Activated naive CD8-positive, alpha-beta T cell treated with anti-CD3 and anti-CD28 coated beads, Interleukin-2, amount 10 ng/mL, durations not matched to agents 7 days and 5 days (primary cell): ENCODE measurements at places on chromosomes 16 and 17.

DNA sequence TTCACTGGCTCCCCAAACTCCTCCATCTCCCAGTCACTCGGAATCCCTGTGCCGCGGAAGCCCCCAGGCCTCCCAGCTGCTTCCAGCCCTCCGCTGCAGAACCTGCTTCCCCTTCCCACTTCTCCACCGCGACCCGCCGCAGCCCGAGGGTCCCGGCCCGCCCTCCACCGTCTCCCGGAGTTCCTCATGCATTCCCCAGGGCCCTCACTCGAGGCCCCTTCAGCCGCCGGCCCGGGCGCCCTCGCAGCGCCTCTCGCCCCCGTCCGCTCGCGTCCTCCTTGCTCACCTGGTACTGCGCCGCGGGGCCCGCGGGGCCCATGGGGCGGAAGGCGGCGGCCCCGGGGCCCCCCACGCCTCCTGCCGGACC is 329 bp downstream of the SMARCD2 start:
- no peak for DNase-seq

DNA sequence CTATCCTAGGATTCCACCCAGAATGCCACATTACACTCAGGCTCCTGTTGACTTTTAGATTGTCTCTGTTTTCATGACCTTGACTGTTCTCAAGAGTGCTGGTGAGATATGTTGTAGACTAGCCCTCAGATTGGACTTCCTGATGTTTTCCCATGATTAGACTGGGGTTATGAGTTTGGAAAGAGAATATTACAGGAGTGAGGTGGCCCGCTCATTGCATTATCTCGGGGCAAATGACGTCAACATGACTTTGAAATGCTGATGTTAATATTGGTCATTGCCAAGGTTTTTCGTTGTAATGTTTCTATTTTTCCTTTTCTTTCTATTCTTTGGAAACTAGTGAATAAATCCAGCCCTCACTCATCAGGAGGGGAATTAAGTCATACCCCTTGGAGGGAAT is 355.7 kb upstream of the MON1B start:
- DNase-seq: no peak

DNA sequence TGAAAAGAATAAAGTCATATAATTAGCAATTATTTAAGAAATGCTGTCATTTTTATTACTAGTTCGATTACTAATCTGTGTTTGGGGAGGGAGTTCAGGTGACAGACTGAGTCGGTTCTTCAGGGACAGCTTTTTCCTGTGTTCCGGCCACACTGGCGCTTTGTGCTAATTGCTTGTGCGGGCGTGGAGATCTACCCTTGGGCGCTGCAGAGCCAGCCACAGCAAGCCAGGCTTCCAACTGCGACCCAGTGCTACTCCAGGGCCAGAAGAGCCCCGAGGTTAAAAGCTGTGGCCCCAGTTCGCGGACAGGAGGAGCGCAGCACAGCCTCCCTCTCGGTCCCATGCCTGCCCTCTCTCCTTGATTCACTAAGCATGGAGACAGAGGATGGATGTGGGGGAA is 6.5 kb upstream of the OR2C1 start:
- no peak for DNase-seq

GRCh38 chr16:67150047-67150832 is 558 bp downstream of the B3GNT9 start:
- DNase-seq: peak; percentile 74

- no peak for DNase-seq
Measured at GRCh38 chr17:28221751-28222414, 97.1 kb upstream of the TMEM97 start.

- no peak for DNase-seq
Measured at GRCh38 chr16:55513616-55514015, 4.7 kb downstream of the LPCAT2 start.

GRCh38 chr17:7486181-7486580 is 2.0 kb downstream of the POLR2A start:
- no peak for DNase-seq

DNA sequence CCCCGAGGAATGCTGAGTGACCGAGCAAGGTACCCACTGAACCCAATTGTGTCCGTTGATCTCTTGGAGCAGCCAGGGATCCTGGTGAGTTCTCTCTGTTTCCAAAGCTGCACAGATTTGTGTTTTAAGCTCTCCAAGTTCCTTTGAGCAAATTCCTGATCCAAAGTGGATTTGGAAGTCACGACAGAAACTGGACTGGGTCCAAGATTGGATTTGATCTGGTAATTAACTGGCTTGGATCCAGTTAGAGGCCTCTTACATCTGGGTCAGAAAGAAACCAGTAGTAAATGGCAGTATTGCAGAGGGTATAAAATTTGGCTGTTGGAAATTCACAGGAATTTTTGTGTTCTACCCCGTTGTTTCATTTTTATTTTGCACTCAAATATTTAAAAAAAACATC is 119.5 kb downstream of the PMP22 start:
- no peak for DNase-seq

- DNase-seq: no peak
Measured at GRCh38 chr16:60363566-60363965, 1629.5 kb upstream of the GOT2 start.

- DNase-seq: no peak
Measured at GRCh38 chr16:47519546-47519945, 58.4 kb downstream of the PHKB start.

DNA sequence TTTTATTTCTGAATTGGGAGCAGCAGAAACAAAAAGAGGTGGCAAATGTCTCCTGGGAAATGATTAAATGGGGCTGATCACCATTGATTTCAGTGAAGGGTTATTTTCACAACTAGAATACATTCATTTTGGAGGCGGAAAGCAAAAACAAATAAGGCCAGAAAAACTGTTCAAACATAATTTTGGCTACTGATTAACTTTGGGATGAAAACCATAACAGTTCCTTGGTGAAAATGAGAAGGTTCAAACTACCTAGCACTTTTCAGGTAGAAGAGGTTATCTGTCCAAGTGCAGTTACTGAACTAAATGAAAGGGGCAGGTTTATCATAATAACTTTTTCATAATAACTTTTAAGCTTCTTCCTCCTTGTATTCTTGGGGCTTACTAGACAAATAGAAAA is 718.5 kb downstream of the CDH11 start:
- no peak for DNase-seq

- DNase-seq: no peak
Measured at GRCh38 chr17:74972973-74973328, 392 bp upstream of the HID1 start.

- no peak for DNase-seq
Measured at GRCh38 chr17:12282056-12282455, 261.4 kb downstream of the MAP2K4 start.

- DNase-seq: no peak
Measured at GRCh38 chr17:76354747-76355310, 1.1 kb upstream of the PRPSAP1 start.

- DNase-seq: no peak
Measured at GRCh38 chr16:15443753-15444152, 9.4 kb downstream of the BMERB1 start.

DNA sequence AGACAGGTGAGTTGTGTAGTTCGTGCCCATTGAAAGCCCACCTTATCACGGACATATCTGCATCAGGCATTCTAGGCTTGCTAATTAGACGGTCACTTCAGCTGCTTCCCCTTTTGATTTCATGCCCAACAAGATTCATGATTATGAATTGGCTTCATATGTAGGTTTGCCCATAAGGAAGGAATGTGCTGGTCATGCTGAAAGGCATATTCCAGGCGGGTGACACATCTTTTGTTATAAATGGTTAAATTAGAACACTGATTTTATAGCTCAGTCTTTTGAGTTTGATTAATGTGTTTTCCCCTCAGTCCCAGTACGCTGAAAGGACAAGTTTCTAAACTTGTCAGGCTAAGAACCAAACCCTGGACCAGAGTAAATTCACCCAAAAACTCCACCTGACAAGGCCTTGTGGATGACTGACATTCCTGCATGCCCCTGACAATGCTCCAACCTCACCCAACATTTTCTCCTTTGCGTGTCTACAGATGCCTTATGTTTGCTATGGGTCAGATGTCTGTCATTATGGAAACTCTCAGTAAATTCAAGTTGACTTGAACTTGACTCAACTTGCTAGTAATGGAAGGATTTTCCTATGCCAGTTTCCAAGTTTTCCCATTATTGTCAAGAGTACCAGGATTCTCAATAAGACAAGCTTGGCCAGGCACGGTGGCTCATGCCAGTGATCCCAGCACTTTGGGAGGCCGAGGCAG is 421.9 kb downstream of the PMP22 start:
- no peak for DNase-seq

DNA sequence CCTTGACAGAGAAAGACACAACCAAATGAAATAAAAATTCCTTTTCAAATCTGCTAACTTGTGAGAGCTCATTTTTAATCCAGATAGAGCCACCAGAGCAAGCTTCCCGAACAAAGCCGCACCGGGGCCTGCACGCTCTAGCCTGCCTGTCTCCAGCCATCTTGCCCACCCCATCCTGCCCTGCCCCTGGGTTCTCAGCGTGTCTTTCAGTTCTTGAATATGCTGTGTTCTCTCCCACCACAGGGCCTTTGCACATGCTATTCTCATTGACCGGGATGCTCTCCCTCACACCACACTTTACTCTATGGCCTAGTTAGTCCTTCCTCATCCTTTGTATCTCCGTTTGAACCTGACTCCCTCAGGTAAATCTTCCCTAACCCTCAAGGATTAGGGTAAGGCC is 14.7 kb downstream of the SMIM5 start:
- no peak for DNase-seq

- DNase-seq: no peak
Measured at GRCh38 chr16:7546948-7547347, 214.3 kb downstream of the RBFOX1 start.

DNA sequence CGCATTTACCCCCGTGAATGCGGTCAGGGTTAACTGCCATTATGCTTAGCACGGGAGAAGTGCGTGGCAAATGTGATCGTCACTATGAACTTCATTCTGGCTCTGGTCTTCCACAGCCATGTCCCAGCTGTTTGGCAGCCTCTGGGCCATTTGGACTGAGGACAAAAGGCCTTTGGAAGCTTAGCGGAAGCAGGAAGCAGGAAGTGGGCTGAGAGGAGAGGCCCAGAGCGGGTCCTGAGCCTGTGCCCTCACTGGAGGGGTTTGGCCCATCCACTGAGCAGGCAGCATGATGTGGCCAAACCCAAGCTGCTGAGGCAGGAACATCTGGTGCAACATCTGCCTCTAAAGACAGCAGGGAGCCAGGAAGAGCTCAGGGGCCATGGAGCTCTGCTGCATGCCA is 345.9 kb downstream of the C16orf95 start:
- no peak for DNase-seq

DNA sequence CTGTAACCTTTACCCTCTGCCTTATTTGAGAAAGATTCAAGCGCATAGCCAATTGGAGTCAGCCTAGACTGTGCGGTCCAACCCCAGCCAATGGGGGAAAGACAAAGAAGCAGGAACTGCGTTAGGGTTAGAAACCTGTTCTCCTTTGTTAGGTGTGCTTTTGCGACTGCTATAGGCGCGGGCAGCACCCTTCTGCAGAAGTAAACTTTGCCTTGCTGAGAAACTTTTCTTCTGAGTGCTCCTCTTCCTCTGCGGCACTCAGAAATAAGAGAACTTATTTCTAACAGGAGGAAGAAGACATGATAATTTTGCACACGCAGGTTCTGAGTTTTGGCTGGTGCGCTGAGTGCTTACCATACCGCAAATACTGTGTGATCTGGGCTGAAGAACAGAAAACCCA is 9.0 kb downstream of the TXNL4B start:
- DNase-seq: no peak

DNA sequence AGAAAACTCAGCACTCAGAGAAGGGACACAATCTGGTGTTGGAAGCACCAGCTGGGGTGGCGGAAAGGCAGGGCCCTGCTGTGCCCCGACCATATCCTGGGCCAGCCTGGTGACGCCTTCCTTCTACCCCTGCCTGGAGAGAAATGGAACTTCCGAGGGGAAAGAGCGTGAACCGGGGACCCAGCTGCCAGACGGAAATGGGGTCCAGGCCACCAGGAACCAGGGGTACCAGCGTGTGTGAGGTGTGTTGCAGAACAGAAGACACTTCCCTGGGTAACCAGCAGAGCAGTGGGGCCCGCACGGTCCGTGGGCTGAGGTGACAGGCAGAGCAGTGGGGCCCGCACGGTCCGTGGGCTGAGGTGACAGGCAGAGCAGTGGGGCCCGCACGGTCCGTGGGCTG is 6.8 kb downstream of the RAB40B start:
- DNase-seq: no peak

DNA sequence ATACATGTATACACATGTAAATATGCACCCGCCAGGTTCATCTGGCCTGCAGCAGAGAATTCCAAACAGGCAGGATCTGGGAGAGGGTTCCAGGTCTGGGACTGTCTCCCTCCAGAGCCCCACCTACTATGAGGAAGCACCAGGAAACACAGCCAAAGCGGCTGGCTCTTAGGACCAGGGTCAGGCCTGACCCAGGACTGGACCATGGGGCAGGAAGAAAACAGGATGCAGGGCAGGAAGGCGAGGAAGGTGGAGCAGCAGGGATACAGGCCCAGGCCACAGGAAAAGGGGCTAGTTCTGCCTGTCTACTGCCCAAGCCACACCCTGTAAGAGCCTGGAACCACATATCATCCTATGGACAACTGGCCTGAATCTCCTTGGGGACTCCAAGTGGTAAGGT is 2.2 kb downstream of the HID1 start:
- no peak for DNase-seq

- no peak for DNase-seq
Measured at GRCh38 chr16:4032768-4033167, 83.5 kb downstream of the ADCY9 start.

- DNase-seq: no peak
Measured at GRCh38 chr17:42386777-42387657, 1.2 kb downstream of the STAT3 start.

DNA sequence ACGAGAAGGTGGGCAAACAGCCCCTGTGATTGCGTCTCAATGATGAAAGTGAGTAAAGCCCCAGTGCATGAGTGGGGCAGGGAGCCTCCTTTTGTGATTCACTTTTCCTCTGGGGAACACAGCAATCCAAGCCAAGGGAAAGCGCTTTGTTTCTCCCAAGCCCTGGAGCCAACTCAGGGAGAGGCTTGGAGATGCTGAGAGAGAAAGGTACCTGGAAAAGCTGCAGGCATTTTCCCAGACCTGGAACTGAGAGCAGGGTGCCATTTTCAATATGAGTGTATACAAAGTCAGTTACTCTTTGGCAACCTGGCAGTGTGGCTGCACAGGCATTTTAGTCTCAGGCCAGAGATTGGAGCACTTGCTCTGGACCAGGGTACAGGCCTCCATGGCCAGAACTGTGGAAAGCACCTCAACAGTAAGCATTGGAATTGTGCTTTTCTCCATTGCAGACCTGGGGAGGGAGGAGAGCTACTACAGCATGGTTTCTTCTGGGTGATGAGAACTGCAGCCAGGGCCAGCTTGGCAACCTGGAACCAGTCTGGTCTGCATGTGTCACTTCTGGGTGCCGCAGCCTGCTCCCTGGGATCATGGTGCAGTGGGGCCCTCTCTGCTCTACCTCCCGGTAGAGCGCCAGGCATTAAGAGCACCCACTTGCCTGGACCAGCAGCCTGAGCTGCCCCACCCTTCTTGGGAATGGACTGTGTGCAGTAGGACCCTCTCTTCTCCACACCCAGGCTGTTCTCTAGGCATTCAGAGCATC is 89.0 kb upstream of the CDH5 start:
- no peak for DNase-seq
